ENCODE measurements at places on chromosomes 5 and 9.

DNA sequence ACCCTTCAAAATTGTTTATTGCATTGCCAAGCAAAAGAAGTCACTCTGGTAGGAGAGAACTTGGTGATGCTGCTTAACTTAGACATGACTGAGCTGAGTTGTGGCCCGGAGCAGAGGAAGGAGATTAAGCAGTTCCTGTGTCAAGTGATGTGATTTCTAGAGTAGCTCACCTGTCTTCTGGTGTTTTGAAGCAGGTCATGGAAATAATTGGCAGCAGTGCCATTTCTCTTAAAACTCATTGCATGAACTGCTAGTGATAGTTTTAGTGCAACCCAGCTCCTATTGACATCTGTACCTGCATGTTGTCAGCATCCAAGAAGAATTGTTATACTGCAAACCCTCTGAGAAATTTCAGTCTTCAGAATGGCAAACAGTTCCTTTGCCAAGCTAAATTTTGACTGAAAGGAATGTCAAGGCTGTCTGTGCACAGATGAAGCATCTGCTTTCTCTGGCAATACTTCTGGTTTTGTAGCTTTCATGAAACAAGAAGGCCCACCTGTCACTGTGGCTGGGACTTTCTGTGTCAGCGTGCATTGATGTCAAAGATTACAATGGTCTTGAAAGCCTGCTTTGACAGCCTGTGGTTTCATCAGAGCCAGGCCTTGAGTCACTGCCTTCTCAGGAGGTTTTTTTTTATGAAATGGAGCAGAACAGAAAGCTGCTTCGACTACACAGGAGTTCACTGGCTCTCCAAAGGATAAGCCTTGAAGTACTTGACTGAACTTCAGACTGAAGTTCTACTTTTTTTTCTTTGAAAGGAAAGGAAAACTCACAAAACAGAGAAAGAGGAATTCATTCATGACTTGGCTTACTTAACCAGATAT, 90.6 kb downstream of the RALGPS1 start:
- DNase-seq, result no peak

GRCh38 chr5:174177531-174177930, 132.0 kb downstream of the NSG2 start:
- DNase-seq, result no peak

- no peak for DNase-seq
Observed at GRCh38 chr9:5958273-5958672, 57.2 kb downstream of the RANBP6 start.

GRCh38 chr5:54206580-54207229, 103.7 kb downstream of the ARL15 start:
- no peak for DNase-seq

GRCh38 chr5:135439231-135440205, 7.6 kb downstream of the DCANP1 start:
- no peak for DNase-seq

GRCh38 chr5:135729321-135729786, 105.1 kb upstream of the SLC25A48 start:
- DNase-seq, result no peak

DNA sequence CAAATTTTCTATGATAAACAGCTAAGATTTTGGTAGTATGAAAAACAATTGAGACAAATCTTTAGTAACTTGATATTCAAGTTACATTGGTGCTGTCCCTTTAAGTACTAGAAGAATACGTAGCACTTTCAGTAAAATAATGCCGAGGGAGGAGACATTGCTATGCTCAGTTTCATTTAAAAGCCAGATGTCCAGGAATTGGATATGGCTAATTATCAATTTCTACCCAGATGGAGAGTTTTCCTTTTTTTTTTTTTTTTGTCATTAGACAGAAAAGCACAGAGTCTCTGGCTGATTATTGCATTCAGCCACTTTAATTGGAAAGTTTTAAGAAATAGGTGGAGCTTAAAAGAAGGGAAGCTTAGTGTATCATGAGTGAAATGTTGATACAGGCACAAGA, 40.4 kb upstream of the APC start:
- DNase-seq, result no peak

Data from NCI-H2081 treated with DMSO at 0.1 percent for 48 hours (cell line).